ENCODE measurements at places on chromosomes 13 and 19. TPM values are rescaled to one million over a fixed set of nuclear protein-coding genes. Genes with fewer than 3 reads are reported as not detected.
A peak's percentile ranks its signal among the peaks of the same experiment; 100 is the strongest.

Gene SCEL
- 0.10 TPM for polyA plus RNA-seq

Gene KRTDAP
- polyA plus RNA-seq = 36.6 TPM

DNA sequence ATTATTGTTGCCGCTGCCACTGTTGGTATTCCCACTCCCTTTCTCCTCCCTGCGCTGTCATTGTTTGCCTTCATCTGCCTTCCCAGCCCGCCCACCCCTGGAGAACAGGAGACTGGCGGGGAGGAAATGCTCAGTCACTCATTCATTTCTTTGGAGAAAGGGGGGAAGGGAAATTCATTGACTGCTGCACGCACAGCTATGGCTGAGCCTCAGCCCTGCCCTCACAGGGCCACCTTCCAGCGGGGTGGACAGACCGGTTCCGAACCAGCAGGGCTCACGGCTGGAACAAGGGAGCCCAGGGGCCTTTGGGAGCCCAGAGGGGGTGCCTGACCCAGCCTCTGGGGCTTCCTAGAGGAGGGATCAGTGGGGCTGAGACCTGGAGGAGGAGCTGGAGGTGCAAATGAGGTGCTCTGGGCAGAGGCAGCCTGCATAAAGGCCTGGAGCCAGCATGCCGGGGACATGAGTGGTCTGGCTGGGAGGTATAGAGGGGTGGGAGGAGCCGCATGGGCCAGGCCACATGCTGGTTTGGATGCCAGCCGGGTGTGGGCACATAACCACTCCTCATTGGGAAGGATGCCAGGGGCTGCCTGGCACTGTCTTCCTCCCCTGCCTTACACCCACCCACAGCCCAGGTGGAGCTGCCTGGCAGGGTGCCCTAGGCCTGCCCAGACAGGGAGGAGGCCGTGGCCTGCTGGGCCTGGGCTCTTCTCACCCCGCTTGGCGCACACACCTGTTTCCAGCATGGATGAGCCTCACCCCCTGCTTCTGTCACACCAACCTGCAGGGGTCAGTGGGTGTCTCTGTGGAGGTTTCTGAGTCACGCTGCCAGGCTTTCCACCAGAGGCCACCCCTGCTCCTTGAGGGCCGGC, 26.8 kb downstream of the PPP5C start:
- DNase-seq = peak; percentile 77

DNA sequence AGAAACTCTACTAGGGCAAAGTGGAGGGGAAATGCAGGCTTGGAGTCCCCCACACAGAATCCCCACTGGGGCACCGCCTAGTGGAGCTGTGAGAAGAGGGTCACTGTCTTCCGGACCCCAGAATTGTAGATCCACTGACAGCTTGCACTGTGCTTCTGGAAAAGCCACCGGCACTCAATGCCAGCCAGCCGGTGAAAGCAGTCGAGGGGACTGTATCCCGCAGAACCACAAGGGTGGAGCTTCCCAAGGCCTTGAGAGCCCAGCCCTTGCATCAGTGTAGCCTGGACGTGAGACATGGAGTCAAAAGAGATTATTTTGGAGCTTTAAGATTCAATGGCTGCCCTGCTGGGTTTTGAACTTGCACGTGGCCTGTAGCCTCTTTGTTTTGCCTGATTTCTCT, 47.2 kb upstream of the FAM124A start:
- no peak for DNase-seq
